ENCODE measurements at places on chromosomes 1 and 21.

DNA sequence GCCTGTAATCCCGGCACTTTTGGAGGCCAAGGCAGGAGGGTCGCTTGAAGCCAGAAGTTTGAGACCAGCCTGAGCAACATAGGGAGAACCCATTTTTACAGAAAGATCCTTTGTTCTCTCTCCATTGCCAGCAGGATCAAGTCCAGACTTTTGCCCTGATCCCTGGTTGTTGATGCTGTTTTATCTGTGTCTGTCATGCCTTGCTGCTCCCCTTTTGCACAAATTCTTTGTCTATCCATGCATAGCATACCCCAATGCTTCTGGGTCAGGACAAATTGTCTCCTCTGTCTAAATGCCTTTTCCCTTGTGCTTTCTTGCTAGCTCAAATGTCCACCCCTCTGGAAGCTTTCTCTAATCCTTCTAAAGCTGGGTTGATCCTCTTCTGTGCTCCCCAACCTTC lies 25.3 kb upstream of the FAAH start:
- no peak for DNase-seq

- peak; percentile 87 for DNase-seq
These were observed 3.6 kb downstream of the CR1 start for GRCh38 chr1:207499573-207499972.

DNA sequence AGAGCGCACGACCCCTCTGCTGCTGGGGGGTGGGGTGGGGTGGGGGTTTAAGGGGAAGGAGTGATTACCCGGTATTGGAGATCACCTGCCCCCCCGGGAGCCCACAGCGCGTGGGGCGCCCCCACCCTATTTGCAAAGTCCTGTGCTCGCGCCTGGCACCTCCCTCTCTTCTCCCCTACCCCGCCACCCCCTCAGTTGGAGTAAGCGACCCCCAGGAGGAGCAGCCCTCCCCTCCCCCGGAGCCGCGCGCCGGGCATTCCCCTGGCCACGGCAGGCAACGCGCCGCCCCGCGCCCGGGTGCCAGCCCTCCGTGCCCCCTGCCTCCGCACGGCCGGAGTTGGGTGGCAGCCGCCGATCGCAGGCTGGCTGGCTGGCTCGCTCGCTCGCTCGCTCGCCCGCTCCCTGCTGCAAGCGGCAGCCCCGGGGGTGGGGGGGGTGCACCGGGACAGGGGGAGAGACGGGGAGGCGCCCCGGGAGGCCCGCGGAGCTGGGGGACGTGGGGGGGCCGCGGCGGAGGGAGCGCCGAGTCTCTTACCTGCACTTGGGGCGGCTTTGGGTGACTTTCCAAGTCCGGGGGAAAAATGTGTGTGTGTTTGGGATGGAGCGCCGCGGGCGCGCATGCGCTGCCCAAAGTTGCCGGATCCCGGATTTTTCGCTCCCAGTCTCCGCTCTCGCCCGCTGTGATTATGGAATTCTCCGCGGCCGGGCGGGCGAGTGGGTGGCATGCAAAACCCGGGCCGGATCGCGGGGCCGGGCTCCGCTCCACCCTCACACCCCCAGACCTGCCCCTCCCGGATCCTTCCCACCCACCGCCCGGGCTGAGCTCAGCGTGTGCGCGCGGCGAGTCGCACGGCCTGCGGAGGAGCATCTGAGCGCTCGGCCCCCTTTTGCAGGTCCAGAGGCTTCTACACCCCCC lies at the start of gene CASZ1:
TSS of gene CASZ1 (minus strand) at position 618 of the 916 bp plus-strand sequence. CDS start 102,757 bp downstream, outside the sequence.
- peak; percentile 41 for DNase-seq

DNA sequence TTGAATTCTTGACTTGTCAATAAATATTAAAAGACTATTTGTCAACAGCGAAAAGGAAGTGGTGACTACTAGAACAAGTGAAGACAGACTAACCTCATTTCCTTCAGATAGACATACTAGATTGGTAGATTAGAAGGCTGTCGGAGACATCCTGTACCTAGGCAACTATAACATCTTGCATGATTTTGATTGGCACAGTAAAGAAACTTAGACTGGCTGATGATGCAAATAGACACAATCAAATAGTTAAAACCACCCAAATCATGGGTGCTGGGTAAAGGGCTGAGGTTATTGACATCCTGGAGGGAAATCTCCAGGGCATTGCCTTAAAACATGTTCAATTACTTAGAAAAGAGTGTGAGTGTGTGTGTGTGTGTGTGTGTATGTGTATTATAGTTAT lies 85.9 kb upstream of the EDEM3 start:
- peak; percentile 10 for DNase-seq

GRCh38 chr1:163596541-163597258 lies 274.9 kb downstream of the NUF2 start:
- DNase-seq, result no peak

DNA sequence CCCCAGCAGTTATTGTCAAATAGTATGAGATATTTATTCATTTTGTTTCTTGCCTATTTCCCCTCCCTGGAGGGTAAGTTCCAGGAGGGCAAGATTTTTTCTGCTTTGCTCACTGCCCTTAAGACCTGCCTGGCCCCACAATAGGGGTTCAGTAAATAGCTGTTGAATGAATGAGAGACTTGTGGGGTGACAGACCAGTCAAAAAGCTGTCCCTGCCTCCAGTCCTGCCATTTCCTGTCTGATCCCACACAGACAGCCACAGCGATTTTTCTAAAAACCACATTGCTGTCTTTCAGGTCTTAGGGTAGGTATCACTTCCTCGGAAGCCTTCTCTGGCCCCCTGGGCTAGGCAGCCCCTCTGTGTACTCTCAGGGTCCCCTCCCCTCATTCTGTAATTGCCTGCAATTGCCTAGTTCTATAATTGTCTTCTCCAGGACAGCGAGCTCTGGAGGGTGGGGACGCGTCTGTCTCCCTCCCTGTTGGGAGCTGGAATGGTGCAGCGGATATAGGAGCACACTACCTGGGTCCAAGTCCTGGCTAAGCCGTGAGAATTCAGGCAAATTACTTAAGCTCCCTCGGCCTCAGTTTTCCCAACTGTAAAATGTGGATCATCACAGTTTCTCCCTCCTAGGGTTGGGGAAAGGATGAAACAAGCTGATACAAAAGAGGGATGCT lies 1.8 kb upstream of the EXTL1 start:
- peak; percentile 65 for DNase-seq

GRCh38 chr1:149945206-149945605 lies 8.5 kb upstream of the MTMR11 start:
- no peak for DNase-seq

DNA sequence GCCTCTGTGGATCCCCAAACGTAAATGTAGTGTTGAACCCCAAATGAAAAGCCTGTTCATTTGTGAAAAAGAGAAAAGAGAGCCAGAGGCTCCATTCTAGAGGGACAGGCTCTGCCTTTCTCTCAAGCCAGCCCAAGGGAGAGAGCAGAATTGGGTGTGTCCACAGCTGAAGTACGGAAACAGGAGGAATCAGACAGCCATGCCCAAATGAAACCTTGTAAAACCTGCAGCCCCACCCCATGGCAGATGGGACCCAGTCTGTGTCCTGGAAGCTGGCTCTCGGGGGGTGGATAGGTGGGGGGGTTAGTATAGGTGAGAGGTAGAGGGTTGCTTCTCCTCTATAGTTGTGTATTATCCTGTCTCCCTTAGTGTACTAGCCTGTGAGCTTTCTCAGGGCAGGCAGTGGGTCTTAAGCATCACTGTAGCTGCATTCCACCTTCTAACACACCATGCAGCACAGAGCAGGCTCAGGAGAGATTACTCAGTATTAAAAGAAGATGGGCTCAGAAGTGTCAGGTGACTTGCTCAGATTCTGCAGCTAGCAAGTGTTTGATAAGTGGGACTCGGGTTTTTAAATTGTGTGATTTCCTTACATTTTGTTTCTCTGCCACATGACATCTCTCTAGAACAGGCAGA lies 67.4 kb upstream of the SIPA1L2 start:
- DNase-seq, result no peak

GRCh38 chr1:190320952-190321351 lies 156.7 kb downstream of the BRINP3 start:
- DNase-seq, result peak; percentile 1

- DNase-seq, result no peak
These were observed 54.7 kb downstream of the KDM1A start for GRCh38 chr1:23074012-23074411.

DNA sequence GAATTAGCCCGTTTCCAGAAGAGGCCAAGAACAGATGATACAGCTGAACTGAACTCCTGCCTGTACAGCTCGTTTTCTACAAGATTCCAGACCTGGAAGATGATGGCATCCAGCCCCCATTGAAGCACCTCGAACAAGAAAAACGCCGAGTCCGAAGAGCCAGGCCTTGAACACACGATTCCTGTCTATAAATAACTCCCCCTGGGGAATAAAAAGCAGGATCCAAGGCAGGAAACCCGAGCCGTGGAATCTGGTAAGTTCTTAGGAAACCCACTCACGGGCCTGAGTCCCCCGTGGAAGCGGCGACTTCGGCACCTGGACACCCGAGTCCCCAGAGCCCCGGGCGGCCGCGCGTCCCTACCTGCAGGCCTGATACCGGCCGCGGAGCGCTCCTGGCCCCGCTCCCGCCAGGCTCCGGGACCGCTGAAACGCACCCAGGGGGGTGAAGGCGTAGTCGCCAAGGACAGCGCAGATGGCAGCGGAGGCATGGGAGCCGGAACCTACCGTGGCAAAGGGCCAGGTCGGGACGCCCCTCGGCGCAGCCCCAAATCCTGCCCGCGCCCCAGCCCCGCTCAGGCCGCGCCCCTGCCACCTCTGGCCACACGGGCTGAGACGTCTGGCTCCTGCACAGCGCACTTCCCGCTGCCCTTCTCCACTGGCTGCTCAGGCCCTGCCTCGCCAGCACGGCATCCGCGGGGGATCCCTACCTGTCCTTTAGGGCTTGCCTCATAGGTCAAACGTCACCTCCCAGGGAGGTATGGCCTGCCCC lies 14.0 kb upstream of the HLCS start:
- no peak for DNase-seq

GRCh38 chr1:67280696-67281095 lies 27.0 kb upstream of the IL12RB2 start:
- DNase-seq, result no peak

DNA sequence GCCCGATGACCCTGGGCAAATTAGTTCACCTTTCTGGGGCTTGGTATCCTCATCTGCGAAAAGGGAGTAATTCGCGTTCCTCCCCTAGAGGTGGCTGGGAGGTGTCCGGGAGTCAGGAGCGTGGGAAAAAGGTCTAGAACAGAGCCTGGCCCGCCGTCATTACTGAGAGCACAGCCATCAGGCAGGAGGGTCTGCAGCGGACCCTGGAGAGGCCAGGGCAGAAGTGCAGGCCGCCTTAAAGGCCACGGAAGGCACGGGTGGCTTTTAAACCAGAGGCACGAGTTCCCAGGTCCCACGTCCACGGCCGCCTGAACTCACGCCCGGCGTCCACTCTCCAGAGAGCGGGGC lies 850 bp downstream of the PANK4 start:
- peak; percentile 22 for DNase-seq

DNA sequence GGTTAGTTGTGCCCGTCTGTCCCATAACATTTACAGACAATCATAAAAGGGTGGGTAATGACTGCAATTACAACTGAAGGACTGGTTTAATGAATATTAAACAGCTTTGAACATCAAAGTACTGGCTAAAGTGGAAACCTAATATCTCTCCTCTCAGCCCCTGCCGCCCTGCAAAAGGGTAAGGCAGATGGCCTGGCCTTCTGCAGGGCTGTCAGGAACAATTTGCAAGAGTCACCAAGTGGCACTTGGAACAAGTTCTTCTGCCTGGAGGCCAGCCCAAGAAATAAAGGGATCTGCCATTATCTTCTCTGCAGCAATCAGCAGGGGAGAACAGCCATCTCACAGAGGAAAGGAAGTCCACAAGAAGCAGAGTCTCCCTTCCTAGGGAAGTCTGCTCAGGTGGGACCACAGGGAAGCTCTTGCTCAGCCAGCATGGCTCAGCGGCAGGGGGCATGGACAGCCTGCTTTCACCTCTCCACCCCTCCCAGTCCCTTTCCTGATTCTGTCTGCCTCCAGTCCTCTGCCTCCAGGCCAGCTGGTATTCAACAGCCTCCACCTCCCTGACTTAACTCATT lies 96.1 kb downstream of the TRABD2B start:
- no peak for DNase-seq
